Daoy (cell line): ENCODE measurements at places on chromosomes 7 and 10.

GRCh38 chr7:50792342-50793119 lies 9.8 kb upstream of the GRB10 start:
- peak; percentile 83 for DNase-seq

- no peak for DNase-seq
These were observed 265.9 kb upstream of the DGKB start for GRCh38 chr7:15168489-15168888.

- no peak for DNase-seq
These were observed 57.2 kb downstream of the PROSER2 start for GRCh38 chr10:11880151-11881029.

DNA sequence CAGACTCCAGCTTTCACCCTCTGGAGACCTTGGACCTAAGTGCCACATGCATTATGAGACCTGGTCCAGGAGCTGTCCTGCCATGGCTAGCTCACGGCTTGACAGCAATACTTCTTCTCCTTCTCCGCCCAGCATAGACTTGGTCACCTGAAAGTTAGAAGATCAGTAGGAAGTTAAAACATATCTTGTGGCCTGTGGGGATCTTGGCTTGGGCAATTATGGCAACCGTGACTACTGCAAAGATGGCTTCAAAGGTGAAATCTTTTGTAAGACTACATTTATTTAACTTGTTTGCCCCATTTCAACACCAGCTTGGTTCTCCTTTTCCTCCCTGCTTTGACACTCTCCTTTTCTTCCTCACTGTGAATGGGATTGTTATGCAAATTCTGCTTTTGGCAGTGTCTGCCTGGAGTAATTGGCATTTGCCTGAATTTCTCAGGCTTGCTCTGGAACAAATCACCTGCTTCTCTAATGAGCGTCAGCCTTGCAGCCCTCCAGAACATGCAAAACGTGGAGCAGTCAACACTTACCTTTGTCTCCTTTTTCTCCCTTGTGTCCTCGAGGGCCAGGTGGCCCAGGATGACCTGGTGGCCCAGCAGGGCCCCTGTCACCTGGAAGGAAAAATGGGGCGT lies 53.4 kb downstream of the COL17A1 start:
- no peak for DNase-seq
